ENCODE measurements at places on chromosomes 7 and 10.

- DNase-seq, result no peak
These were observed at the start of gene GPR141 for GRCh38 chr7:37683246-37684120. GPR141 (plus strand) TSS chr7:37683766; CDS start chr7:37740394, 56,628 bp downstream.

DNA sequence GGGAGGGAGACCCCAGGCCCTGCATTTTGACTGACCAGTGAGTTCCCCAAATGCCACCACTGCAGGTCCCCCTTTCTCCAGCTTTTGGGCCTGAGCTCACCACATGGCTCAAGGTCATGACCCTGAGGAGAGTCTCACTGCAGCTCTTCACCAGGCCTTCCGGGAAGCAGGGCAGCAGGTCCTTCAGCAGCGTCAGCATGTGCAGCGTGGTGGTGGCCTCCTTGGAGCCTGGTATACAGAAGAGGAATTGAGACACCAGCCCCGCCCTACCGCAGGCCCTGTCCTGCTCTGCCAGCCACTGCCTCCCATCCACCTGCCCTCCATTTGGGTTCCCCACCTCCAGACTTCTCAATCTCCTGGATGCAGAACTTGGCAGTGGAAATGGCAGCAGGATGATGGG lies 13.0 kb downstream of the RRP12 start:
- no peak for DNase-seq

DNA sequence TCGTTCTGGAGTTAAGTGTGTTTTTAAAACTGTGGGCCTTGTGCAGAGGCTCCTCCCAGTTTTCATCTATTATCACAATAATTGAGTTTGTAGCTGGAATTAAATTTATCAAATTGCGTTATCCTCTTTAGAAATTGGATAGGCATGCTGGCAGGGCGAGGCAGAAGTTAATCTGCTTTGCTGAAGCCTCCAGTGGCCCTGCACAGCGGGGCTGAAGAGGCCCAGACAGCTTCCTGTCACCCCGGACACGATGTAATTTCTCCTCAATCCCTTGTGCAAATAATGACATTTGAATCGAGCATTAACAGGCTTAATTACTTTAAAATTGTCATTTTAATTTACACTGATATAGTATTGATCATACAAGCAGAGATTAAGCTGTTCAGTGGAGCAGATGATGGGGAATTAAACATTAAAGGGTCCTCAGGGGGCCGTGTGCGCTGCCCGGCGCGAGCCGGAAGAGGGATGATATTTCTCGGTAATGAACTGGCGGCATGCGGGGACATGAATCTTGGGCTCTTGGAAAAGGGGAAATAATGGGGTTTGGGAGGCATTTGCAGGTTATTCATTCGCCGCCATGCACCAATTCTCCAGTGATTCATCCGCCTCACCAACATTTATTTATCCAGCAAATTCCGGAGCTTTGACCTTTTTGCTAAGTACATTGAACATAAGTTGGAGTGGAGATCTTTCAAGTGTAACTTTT lies 118.5 kb downstream of the NKX6-2 start:
- DNase-seq, result no peak

DNA sequence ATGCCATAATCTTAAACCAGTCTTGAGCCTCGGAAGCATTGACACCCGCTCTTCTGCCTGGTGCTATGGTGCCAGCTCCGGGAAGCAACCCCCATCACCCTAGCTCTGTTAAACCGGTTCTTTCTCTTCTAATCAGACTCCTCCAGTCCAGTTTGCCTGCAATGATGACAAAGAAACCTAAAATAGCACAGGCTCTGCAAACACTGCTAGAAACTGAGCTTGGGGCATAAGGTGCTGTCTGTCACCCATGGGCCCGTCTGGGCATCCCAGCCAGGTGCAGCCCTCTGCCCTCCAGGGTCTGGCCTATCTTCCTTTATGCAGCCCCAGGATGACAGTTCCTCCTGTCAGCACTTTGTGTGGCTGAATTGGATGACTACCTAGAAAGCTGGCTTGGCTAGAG lies 14.2 kb upstream of the CAMK2G start:
- no peak for DNase-seq

DNA sequence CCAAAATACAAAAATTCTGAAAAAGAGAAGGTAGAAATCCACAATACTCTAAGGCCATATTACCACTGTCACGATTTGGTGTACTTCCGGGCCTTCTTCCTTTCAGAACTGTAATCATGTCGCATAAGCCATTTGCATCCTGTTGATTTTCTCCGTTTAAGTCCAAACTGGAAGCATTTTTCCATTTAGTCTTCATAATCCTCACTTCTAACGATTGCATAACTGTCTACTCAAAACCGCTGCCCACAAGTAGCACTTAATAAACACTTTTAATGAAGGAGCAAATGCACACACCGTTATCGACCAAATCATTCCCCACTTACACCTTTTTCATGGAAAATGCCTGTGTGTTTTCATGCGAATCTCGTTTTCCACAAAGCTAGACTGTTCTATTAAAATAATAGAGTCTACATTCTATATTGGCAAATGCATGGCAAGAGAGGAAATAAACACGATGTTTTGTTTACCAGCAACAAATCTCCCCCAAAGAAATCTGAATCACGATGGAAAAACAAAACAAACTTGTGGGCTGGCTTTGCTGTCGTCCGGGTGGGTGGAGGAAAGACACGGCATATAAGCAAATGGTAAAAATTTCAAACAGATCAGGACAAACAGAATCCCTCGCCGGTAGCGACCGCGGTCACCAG lies 1.0 kb downstream of the ATE1 start:
- DNase-seq, result no peak

DNA sequence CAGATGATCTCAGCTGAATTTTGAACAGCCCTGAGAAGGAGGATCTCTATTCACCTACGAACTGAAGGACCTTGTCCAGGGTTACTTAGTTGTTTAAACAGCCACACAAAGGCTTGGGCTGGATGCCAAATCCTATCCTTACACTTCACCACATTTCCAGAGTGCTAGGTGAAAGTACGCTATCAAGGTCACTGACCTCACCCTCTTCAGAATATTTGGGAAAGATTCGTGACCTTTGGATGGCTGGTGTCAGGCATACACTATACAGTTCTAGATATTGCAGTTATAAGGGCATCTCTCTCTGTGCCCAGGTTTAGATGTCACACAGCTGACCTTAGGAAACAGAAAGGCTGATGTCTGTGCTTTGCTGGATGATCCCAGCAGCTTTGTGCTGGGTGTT lies 61.2 kb upstream of the ABLIM1 start:
- DNase-seq, result no peak

- peak; percentile 30 for DNase-seq
These were observed 28.1 kb downstream of the ARL4A start for GRCh38 chr7:12715372-12716133.

GRCh38 chr7:123682690-123683089 lies 27.0 kb downstream of the LMOD2 start:
- no peak for DNase-seq

DNA sequence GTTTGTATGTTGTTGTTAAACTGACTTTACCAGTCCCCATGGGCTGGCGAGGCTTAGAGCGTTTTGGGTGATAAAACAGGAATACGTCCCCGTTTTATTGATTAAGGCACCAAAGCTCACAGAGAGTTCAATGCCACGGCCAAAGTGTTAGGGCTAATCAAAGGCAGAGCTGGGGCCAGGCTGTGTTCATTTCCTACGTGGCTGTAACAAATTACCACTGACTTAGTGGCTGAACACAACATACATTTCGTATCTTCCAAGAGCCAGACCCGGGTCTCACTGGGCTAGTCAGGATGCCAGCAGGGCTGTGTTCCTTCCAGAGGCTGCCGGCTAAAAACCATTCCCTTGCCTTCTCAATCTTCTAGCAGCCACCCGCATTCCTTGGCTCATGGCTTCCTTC lies 94.4 kb upstream of the HABP2 start:
- no peak for DNase-seq

DNA sequence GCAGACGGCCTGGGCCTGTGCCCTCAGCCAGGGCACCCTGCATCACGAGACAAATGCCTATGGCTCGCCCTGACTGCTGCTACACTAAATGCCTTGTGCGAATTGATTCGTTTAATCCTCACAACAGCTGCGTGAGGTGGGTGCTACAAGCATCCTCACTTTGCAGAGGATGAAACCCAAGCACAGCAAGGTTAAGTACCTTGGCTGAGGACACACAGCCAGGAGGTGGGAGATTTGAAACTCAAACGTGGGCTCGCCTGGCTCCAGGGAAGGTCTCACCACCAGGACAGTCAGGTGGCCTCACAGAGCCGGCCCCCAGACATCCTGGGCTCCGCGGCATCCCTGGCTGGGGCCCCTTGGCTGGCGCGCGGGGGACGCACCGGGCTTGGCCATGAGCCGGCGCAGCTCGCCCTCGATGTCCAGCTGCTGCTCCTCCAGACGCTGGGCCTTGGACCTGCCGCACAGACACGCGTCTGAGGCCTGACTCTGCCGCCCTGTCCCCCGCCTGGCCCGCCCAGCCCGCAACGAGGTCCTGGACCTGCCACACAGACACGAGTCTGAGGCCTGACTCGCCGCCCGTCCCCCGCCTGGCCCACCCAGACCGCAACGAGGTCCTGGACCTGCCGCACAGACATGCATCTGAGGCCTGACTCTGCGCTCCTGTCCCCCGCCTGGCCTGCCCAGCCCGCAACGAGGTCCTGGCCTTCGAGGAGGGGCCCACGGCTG lies 22.0 kb downstream of the MICALL2 start:
- no peak for DNase-seq

DNA sequence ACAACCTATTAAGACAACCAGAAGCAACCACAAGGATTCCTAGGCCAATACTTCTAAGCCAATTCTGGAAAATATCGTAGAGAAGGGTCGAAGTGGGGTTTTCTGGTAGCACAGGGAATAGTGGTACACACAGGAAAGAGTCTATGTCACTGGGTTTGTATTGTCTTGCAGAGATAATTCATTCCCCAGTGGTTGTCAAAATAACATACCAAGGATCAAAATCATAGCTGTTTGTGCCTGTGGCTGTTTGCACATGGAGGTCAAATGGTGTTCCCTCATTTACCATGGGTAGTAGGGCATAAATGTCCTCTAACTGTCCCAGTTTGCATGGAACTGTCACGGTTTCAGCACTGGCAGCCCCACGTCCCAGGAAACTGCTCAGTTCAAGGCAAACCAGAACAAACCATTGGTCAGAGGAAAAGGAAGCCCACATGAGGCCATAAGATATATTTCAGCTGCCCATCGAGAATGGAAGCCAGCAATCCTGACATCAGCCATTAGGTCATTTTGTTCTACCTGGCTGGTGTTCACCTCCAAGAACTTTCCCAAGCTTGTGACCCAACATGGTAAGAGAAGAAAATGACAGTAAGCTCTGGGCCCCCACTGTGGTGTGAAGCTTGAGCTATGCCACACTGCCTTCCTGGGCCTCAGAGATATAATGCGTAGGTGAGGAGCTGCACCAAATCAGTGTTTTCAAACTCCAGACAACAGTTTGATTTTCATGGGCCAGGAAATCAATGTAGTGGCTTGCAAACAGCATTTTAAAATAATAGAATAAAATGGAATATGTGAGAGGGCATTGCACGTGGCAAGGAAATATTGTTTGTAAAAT lies 53.9 kb upstream of the NFE2L3 start:
- peak; percentile 29 for DNase-seq

- DNase-seq, result no peak
These were observed 8.4 kb upstream of the SLC16A12 start for GRCh38 chr10:89543841-89544240.

GRCh38 chr7:25839084-25839769 lies 312.8 kb upstream of the NFE2L3 start:
- no peak for DNase-seq

GRCh38 chr7:27254625-27255024 lies 12.0 kb downstream of the EVX1 start:
- no peak for DNase-seq

DNA sequence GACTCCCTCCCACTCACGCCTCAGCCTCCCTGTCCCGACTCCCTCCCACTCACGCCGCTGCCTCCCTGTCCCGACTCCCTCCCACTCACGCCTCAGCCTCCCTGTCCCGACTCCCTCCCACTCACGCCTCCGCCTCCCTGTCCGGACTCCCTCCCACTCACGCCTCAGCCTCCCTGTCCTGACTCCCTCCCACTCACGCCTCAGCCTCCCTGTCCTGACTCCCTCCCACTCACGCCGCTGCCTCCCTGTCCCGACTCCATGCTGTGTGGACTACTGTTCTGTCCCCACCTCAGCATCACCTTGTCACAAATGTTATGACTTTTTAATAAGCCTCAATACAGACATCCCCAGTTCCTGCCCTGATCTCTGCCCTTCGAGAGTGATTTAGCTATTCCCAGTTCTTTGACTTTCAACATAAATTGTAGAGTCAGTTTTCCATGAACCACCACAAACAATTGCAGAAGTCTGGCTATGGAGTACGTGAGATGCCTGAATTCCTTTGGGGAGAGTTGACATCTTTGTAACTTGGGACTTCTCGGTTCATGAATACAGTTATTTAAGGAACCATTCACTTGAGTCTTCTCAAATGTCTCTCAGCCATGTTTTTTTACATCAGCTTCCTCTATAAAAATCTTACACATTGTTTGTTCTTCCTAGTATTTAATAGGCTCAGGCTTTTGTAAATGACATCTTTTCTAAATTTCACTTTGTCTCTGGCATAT lies 71.9 kb downstream of the FOXL3 start:
- DNase-seq, result no peak

DNA sequence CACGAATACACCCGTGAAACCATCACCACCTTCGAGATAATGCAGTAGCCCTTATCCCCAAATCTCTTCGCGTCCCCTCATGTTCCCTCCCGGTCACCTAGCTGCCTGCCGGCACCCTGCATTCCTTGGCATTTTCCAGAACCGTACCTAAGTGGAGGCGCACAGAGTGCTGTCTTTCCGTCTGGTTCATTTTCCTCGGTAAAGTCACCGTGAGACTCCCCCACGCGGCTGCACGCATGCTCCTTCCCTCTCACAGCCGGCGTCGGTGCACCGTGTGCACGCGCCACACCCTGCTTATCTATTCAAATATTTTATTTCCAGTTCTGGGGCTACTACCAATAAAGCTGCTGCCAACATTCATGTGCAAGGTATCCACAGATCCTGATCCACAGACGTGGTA lies 65.5 kb upstream of the NKX6-2 start:
- DNase-seq, result no peak

DNA sequence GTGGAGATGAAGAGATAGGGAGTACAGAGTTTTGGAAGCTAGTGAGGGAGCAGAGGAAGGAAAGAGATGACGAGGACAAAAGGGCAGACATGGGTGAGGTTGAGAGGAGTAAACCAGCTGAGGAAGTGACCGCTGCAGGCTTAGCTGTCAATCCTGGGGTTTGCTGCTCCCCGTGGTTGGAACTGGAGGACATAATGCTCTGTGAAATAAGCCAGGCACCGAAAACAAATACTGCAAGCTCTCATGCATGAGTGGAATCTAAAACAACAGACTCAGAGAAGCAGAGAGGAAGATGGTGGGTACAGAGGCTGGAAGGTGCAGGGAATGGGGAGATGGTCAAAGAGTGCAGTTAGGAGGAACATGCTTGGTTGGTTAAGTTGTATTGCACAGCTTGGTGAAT lies 482.2 kb upstream of the C7orf33 start:
- DNase-seq, result no peak

GRCh38 chr10:108957681-108958080 lies 965.6 kb downstream of the XPNPEP1 start:
- DNase-seq, result no peak

DNA sequence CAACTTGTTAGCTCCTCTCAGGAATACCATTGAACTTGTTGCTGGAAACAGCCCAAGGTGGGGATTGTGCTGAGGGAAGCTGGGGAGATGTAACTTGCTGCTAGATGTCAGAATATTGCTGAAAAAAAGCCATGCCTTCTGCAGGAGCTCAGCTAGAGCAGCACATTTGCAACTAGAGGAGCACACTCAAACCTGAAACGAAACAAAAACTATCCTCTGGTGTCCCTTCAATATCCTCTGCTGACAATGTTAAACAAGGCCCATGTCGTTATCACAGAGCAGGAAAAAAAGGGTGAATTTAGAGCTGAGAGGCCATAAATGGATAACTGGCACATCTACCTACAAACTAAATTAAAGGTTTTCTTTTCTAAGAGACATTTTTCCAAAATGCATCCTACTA lies 53.7 kb upstream of the MACC1 start:
- no peak for DNase-seq

Measured in stimulated activated naive CD8-positive, alpha-beta T cell treated with anti-CD3 and anti-CD28 coated beads, Interleukin-15, amount 100 ng/mL, for 72 hours (primary cell).